ENCODE measurements at places on chromosomes 11 and 22.

GRCh38 chr11:45621588-45621987 lies 43.8 kb downstream of the CHST1 start:
- DNase-seq = no peak

DNA sequence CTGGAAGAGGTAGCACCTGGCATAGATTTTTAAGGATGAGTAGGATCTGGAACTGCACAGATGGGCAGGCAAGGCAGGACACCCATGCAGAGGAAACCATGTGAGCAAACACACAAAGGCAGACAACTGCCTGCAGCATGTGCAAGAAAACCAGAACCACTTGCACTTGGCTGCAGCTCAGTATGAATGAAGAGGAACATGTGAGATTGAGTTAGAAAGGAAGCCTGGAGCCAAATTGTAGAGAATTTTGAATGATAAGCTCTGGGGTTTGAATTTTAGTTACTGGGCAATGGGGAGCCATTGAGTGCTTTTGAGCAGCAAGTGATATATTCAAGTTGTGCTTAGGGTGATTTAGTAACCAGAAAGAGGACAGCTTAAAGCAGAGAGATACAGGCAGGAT lies 583.4 kb downstream of the SOX6 start:
- no peak for DNase-seq

DNA sequence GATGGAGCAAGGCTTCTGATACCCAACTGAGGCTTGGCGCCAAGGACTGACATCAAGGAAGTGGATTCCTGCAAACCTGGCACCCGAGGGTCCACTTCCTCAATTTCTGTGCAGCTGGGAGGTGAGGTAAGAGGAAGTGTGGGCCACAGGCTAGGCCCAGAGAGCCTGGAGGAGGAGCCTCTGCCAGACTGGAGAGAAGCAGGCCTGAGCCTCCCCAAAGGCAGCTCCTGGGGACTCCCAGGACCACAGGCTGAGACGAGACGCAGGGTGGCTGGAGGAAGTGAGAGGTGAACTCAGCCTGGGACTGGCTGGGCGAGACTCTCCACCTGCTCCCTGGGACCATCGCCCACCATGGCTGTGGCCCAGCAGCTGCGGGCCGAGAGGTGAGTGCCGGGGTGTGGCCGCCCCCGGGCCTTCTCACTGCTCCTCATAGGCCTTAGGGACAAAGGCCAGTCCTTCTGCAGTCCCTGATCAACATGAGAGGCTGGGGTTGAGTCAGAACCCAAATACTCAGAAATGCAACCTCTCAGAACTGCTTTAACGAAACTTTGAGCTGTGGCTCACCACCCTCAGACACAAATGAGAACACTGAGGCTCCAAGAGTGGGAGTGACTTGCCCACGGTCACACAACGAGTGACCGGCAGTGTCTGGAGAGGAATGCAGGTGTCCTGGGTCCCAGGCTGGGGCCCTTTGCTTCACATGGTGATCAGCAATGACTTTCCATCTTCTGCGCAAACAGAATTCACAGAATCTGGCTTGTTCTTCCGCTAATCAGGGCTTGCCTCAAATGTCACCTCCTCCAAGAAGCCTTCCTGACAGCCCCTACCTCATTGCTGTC lies at the start of gene NCF4:
NCF4 (plus strand) TSS at position 186 of the 839 bp plus-strand sequence; CDS start at position 352, 166 bp downstream.
- DNase-seq = no peak

GRCh38 chr11:75632450-75632849 lies 36.4 kb downstream of the MAP6 start:
- no peak for DNase-seq

- no peak for DNase-seq
Measured at GRCh38 chr11:90332415-90332814, 109.6 kb upstream of the CHORDC1 start.

GRCh38 chr22:43862074-43862881 lies at the start of gene SULT4A1:
TSS of gene SULT4A1 (minus strand) at chr22:43862513. CDS start at chr22:43862382, 131 bp downstream.
- DNase-seq = peak; percentile 9

DNA sequence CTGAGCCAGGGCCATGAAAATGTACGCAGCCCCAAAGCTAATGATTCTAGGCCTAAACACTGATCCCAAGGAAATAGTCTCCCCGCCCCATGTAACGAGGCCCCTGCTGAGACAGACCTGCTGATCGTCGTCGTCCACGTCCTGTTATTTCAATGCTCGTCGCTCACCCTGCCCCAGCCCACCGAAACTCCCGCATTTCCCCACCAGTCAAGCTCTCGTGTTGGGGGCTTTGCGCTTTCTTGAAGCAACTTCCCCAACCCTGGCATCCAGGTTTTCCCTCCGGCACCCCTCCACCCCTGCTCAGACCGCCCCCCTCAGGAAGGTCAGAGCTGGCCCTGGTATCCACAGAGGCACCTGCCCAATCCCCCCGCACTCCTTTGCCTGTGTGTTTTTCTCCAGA lies 58.8 kb upstream of the LINC01488 start:
- DNase-seq = no peak

- no peak for DNase-seq
Measured at GRCh38 chr22:48960576-48960975, 867.1 kb downstream of the BRD1 start.

DNA sequence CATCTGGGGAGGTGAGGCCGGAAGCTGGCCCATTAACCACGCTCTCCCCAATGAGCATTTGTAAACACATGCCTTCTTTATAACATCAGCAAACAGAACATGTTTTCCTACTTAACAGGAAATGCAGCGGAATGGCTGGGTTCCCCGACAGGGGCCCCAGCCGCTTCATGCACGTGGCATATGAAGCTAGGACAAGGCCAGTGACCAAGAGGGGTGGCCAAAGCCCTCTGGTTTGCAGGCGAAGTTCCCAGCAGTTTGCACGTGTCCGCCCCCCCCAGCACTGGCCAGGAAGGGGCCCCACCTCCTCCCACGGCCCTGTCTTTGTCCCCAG lies 38.7 kb upstream of the LINC01488 start:
- DNase-seq = peak; percentile 53

- DNase-seq = peak; percentile 98
Measured at GRCh38 chr11:71140206-71140919, 112.0 kb downstream of the SHANK2 start.

- no peak for DNase-seq
Measured at GRCh38 chr11:75148436-75148983, 2.4 kb upstream of the SLCO2B1 start.

DNA sequence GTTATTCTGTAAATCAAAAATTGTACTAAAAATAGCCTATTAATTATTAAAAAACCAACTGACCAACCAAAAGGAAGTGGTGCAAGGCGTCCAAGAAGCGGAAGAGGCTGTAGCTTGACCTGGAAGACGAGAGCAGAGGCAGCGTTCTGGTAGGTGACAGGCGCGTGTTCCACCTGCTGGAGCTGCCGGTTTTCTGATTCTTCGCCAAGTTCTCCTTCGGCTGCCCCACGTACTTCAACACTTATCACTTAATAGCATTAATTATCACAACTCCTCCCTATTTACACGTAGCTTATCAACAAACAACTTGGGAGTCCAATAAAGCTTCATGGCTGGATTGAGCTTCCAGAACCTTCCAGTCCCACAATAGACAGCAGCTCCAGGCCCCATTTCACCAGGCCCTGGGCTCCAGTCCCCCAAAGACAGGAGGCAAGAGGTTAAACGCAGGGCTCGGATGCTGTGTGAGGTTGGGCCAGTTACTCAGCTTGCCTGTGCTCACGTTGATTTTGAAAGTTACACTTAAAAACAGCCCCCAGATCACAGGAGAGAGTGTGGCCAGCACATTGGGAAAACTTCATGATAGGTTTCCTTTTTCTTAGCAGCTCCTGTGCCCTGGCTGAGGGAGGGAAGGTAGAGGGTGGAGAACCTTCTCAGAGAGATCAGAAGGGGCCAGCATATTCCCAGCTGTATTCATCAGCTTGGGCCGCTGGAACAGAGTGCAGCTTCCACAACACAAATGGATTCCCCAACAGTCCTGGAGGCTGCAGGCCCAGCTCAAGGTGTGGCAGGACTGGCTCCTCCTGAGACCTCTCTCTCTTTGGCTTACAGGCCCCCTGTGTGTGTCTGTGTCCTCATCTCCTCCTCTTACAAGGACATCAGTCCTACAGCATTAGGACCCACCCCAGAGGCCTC lies 54.2 kb upstream of the FGF3 start:
- no peak for DNase-seq

- no peak for DNase-seq
Measured at GRCh38 chr22:47091921-47092700, 329.7 kb downstream of the TBC1D22A start.

DNA sequence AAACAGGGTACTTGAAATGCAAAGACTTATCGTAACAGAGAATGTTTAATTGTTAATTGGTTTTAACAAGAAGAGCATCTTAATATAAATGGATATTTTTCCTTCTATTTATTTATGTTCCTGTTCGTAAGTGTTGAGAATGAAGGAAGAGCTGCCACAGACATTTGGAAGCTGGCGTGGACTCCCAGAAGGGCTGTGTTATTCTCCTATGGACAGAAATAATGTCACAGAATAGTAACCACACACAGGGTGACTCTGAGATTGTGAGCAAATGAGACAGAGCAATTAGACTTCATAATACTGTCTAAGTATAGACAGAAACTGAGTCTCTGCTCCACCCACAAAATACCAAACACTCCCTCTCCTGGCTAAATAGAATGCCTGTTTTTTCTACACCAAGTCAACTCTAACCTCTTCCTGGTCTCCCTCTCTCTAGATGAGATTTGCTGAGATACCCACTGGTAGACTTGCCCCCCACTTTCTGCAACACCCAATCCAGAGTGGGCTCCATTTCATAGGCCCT lies 6.1 kb downstream of the APOL3 start:
- DNase-seq = no peak

DNA sequence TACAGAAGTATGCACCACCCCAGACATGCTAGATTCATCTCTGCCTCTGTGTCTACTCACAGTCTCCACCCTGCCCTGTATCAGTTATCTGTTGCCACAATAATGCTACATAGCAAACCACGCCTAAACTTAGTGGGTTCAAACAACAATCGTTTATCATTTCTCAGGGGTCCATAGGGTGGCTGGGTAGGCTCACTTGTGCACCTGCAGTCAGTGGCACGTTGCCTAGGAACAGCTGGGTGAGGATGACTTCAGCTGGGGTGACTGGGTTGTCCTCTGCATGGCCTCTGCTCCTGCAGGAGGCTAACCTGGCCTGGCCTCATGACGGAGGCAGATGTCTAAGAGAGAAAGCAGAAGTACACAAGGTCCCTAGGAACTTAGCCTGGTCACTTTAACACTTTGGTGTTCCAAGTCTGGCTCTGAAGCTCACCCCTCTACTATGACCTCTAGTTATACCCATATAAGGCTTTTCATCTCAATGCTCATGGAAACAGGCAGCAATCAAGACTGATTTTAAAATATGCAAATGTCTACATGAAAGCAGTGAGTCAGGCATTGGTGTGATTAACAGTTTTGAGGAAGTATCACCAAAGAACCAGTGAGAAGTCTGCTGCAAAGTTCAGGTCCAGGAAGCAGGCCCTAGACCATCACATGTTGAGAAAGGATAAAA lies 10.7 kb downstream of the OLFML1 start:
- no peak for DNase-seq

GRCh38 chr11:92556431-92556830 lies 331.8 kb downstream of the FAT3 start:
- DNase-seq = no peak

GRCh38 chr11:70857894-70858293 lies 394.5 kb downstream of the SHANK2 start:
- DNase-seq = no peak

GRCh38 chr11:60880643-60881282 lies 13.4 kb downstream of the ZP1 start:
- DNase-seq = peak; percentile 92

DNA sequence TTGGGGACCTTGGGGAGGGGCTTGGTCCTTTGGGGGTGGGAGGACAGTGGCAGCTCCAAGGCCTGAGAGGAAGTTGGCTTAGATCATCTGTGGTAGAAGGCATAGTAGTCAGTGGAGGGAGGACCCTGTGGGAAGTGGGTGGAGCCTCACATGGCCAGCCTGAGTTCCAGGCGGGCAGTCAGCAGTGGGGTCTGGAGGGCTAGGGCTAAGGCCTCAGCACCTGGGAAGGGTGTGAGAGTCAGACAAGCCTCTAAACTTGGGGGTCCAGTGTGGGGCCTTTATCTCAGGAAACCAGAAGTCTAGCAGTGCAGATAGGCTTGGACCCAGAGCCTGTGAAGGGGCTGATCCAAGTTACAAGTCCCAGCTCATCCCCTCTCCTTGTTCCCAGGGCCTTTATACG lies 4.0 kb downstream of the NLRX1 start:
- no peak for DNase-seq

DNA sequence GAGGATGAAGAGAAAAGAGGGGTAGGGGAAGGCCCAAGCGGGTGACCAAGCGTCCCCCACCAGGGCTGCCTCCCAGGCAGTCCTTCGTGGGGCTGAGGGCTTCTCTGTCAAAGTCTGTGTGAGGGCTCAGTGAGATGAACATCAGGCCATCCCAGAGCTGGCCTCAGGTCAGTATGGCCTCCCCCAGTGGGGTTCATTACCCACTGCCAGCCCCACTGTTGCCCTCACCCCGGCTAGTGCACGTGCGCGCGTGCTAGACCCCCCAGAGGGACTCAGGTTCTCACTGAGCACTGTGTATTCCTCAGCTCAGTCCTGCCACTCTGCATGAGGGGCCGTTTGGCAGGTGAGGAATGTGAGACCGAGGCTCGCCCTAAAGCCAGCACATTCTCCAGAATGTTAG lies 3.3 kb downstream of the KDELR3 start:
- DNase-seq = no peak

DNA sequence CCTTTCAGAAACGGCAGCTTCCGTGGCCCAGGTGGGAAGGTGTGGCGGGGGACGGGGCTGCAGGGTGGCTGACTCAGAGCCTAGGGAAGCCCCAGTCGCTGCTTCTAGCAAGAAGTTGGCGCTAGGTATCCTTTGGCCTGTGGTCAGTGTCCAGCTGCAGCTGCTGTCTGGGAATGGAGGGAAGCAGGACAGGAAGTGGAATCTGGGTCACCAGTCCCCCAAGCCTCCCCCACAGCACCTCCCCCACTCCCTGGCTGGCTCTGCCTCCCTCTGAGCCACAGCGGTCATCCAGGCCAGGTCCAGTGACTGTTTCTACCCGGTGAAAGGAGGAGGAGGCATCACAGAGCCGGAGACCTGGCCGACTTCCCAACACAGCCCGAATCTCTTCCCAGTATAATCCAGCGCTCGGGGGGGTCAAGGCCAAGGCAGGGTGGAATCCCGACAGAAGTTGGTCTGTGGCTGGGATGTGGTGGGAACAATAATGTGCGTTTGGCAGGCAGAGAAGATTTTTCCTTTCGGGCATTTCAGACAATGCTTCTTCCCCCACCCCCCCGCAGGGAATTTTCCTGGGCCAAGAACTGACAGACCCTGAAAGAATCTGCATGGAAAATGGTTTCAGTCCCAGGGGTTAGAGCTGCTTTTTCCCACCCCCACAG lies 45.1 kb downstream of the C11orf96 start:
- DNase-seq = no peak
